Lung microvascular endothelial cell (primary cell): ENCODE measurements at places on chromosomes 5 and 9.
A peak's percentile ranks its signal among the peaks of the same experiment; 100 is the strongest.

- peak; percentile 93 for DNase-seq
These were observed 53.4 kb upstream of the SUB1 start for GRCh38 chr5:32531885-32532520.

- no peak for DNase-seq
These were observed 64.5 kb downstream of the MTREX start for GRCh38 chr5:55372130-55372925.

DNA sequence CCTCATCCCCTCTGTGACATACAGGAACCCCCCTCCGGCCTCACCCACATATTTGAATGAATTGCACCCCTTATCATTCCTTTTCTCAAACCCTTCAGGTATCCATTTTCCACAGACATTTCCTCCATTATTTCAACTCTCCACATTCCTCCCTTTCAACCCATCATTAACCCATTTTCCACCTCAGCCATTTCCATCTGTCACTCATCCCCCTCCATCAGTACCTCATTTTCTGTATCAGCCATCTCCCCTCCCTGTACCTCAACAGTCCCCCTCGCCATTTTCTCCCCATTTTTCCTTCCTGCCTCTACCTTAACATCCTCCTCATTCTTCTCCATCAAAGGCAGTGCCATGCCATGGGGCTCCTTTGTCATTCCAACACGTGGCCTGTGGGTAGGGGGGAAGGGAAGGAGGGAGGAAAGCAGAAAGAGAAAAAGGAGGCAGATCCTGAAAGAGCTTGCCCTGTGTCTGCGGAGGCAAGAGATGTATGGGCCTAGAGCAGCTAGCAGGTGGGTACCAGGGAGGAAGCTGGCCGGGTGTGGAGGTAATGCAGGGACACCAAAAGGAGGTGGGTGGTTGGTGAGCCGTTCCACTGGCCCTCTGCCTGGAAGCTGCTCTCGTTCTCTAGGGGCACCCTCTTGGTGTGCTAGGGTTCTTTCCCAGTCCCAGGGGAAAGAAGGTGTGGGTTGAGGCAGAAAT lies 1.5 kb downstream of the DNAJB5 start:
- DNase-seq = no peak

- peak; percentile 45 for DNase-seq
These were observed 292.5 kb downstream of the PARP8 start for GRCh38 chr5:50958852-50959457.

DNA sequence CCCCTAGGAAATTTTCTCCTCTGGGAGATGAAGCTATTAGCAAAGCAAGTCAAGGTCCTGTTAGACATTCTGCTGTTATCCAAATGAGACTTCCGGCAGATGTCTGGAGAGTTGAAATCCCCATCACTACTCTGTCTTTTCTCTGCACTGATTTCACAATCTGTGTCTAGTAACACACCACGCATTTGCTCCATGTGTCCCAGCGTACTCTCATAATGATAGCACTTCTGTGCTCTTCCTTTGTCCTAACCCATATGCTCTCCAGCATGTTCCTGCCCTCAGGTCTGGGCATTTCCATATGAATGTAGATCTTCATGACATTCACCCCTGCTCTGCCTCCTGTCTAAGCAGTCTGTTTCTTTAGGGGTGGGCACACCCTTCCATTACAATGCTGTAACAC lies 1949.0 kb upstream of the WWC1 start:
- no peak for DNase-seq

DNA sequence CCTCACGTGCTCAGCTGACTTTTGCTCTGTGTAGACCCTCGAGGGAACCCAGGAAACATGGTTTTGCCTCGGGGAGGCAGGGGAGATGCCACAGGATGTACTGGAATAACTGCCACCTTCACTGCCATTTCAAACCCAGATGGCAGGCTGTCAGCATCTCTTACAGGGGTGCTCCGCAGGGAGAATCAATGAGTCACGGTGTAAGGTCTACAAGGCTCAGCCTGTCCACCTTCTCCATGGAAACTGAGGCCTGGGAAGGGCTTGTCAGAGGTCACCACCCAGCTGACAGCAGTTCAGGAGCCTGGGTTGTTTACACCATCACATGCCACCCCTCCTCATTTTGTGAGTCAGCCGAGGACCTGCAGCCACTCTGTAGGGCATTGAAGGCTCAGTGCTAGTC lies 30.8 kb downstream of the DAB2IP start:
- DNase-seq = no peak

DNA sequence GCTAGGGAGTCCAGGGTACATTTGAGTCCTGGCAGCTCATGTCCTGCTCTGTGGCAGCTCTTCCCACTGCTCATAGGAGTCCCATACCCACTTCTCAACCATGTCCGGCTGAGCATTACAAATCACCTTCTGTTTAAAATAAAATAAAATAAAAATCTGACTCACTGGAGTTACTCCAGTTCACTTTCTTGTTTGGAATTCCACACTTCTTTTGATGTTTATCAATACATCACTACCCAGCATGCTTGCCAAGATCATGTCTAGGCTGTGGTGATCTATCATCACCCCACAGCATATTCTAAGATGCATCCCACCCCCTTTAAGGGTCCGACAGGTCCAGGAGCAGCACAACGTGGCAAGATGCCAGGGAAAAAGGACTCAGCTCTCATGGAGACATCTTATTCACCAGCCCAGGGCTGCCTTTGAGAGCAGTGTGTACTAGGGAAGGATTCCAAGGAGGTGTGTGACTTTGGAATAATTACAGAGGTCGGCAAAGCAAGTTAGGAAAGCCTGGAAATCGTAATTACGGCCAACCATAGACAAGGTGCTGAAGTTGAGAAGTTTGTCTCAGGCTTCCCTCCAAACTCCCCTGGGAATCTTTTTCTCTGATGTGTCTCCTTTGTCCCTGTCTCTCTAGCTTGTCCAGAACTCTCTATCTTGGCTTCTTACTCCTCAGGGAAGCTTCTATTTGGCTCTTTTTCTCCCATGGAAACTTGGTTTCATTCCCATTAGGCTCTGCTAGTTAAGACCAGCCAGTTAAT lies 111.4 kb upstream of the SLC1A3 start:
- no peak for DNase-seq

GRCh38 chr5:137612576-137612975 lies 113.5 kb upstream of the SPOCK1 start:
- no peak for DNase-seq

DNA sequence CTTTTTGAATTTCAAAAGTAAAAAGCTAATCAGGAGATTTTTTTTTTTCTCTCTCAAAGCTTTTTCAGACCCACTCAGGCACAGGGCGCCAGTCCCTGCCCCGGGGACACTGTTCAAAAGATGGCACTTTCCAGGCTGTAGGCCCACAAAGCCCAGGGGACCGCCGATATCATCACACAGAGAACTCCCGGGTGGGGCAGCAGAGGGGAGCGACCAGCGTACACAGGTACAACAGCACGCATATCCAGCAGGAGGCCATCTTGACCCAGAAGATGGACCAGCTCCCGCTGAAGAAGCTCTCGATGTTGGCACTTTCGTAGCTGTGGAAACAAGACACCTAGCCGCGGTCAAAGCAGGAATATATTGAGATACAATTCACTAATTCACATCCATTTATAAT lies 108.3 kb downstream of the THBS4 start:
- no peak for DNase-seq
